Left ventricle myocardium superior (tissue), 1 donor: ENCODE measurements at places on chromosomes 16 and 17. TPM values are rescaled to one million over a fixed set of nuclear protein-coding genes. Genes with fewer than 3 reads are reported as not detected.
A peak's percentile ranks its signal among the peaks of the same experiment; 100 is the strongest.

CA7 gene
- total RNA-seq: not detected

CEP295NL gene
- 0.79 TPM for total RNA-seq

CPHXL2 gene
- not detected for total RNA-seq

TRIM65 gene
- 11.4 TPM for total RNA-seq

RGS9 gene
- 2.0 TPM for total RNA-seq

SPATA32 gene
- total RNA-seq: not detected

FA2H gene
- 0.50 TPM for total RNA-seq

SLC5A2 gene
- not detected for total RNA-seq

RHBDL3 gene
- total RNA-seq: 3.1 TPM

CA5A gene
- total RNA-seq: not detected

C17orf107 gene
- 0.64 TPM for total RNA-seq

KCNH4 gene
- total RNA-seq: 0.15 TPM

ST6GALNAC2 gene
- 5.1 TPM for total RNA-seq

GRCh38 chr16:2013527-2013926 is 3.9 kb upstream of the ZNF598 start:
- no peak for DNase-seq

DNA sequence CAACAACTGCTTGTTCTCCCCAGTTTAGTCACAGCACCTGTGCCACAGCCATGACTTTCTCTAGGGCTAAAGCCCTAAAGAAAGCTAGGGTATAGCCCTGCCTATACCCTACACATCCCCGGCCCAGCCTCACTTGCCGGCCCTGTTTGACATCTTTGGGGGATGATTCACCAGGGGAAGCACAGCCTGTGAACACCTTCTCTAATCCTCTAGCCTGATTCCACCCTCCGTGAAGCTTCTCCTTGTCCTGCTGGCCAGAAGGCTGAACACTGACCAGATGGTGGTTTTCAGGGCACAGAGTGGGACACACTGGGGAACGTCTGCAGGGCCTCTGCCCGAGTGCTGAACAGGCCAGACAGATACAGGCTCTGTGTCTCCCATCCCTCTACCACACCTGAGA is 6.0 kb downstream of the CLEC16A start:
- no peak for DNase-seq

GRCh38 chr16:84052071-84052622 is 9.6 kb upstream of the SLC38A8 start:
- DNase-seq: peak; percentile 63

DNA sequence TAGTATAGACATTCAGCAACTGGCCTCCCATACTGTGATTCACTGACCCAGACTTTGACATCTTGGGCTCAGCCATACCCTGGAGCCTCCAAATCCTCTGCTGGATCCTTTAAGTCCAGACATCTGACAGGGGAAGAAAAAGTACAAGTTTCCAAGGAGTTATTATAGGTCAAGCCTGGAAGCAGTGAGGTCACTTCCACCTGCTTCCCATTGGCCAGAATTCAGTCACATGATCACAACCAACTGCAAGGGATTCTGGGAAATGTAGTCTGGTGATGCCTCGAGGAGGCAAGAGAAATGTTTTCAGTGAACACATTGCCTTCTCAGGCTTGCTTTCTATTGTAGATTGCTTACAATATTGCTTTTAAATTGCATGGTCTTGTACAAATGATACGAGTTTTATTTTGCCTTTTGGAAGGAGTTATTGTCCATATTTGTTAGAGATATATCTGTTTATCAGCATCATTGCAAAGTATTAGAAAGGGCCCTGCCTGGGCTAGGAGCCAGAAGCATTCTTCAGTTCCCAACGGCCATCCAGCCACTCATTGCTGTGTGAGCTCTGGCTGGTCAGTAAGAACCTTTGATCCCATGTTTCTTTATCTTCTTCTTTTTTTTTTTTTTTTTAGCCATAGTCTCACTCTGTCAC is 696.9 kb downstream of the WWOX start:
- DNase-seq: no peak

DNA sequence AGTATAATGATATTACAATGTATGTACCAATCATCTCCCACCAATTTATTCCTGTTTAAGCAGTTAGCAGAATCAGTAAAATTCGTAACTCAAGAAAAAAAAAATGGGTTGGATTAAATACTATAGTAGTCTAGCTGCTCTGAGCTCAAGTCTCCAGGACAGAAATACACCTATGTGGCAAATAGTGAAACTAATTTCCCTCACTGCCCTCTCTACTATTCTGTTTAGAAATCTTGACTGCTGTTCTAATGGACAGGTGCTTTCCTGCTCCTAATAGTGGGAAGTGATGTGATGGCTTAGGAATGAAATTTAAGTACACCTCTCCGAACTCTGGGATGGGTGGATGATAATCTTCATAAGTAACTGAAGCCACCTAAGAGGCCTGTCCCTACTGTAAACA is 175.7 kb downstream of the KCNJ2 start:
- no peak for DNase-seq

DNA sequence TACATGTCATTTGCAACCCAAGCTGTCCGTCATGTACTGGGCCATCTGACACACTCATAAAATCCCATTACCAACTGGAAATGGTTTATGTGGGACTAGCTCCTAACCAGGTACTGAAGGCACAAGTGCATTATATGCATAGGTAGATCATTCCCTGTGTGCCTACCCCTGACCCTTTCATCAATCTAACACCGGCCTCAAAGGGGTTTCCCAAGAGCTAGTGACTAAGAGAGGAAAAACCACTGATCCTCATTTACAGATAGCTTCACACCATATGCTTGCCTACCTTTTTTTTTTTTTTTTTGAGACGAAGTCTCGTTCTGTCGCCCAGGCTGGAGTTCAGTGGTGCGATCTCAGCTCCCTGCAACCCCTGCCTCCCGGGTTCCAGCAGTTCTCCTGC is 449.8 kb downstream of the SLC39A11 start:
- no peak for DNase-seq

DNA sequence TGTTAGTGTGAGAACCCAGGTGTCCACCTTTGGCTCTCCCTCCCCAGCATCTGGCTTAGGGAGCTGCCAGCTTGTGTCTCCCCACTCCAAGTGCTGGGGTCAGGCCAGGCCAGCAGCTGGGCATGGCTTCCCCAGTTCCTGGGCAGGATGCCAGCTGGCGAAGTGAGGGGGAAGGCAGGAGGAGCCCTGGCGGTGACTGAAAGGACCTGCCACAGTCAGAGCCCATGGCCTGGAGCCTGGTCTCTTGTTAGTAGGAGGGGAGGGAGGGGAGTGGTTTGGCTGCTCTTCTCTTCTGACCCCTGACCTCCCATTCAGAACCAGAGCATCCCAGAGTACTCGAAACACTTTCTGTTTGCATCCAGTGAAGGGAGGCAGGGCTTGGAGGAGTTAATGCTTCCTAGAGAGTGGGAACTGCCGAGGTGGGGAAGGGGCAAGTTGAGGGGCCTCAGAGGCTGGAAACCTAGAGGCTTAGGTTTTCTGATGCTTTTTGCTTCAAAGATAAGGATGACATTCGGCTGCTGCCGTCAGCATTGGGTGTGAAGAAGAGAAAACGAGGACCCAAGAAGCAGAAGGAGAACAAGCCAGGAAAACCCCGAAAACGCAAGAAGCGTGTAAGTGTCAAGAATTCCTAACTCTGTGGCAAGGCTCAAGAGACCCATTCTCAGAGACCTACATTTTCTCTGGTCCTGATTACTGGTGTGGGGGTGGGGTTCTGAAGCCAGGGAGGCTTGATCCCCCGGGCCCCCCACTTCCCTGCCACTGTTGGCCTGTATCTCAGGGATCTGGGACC is 772 bp downstream of the CHD3 start:
- peak; percentile 99 for DNase-seq

DNA sequence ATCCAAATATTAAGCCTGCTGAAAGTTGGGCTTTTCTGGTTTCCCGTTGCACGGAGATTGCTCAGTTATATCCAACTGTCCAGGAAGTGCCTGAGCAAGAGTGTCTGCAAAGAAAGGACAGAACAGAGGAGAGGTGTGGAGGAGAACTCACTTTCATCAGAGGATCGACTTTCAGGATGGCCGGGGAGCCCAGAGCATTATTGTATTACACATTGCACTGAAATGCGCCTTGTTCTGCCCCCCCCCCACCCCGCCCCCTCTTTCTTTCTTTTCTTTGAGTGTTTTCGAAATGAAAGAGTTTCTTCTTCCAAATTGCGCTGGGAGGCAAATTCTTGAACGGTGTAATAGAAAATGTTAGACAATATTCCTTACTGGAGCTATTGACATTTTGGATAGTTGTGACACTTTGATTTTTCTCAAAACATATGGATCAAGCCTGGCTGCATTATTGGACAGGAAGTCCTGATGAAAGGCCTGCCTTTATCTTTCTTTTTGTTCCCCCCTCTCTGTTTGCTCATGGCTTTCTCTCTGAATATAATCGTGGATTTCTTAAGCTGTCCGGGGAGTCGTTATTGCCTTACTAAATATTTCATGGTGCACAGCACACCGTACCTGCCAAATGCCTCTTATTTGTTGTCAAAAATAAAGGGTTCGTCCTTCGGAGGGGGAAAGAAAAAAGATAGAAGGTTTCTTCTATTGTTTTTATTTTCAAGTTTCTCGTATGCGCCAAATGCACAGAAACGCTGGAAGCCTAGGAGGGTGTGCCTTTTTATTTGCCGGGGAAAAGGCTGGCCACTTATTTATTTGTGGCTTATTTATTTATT is 110.8 kb downstream of the IRX3 start:
- no peak for DNase-seq

DNA sequence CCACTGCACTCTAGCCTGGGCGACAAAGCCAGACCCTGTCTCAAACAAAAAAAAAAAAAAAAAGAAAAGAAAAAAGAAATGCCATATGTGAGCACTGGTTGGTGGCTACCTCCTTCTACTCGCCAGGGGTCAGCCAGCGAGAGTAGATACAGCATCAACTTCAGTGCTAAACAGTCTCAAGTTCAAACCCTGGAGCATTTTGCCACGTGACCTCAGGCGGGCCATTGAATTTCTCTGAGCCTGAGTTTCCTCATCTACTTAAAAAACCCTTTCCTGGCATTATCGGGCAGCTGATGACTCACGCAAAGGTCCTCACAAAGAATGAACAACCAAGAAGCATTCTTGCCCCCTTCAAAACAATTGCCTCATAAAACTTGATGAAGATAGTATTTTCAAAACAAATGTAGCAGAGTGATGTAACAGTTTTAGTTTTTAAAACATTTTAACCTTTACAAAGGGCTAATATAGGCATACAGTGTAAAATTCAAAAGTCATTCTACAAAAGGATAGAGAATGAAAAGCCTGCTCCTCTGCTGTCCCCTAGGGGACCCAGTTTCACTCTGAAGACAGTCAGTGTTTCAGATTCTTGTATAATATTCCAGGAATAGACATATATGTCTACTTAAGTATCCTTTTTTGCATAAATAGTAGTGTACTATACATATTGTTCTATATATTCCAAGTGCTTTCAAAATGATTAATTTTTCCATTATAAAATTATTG is 28.4 kb downstream of the DNAH2 start:
- no peak for DNase-seq

- DNase-seq: no peak
Observed at GRCh38 chr16:53084141-53084541, 29.4 kb downstream of the CHD9 start.

GRCh38 chr16:80437707-80438106 is 103.1 kb upstream of the DYNLRB2 start:
- DNase-seq: no peak

DNA sequence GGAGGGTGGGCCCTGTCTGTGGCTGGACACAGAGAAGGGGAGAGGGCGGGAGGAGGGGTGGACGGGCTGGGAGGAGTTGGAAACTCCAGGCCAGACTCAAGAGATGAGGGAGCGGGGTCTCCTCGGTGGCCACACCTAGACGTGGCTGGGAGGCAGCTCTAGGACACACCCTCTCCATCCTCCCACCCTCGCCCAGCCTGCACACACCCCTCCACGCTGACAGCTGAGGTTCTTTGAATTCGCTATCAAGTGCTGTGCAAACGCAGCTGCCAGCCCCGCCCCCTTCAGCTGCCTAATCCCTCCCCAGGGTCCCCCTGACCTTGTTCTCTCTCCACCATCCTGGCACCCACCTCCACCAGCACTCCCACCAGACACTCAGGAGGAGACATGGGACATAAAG is 48.7 kb downstream of the DNAH17 start:
- DNase-seq: no peak

- no peak for DNase-seq
Observed at GRCh38 chr17:13643180-13643579, 41.5 kb upstream of the HS3ST3A1 start.

GRCh38 chr16:66513111-66513723 is 36.7 kb downstream of the TK2 start:
- no peak for DNase-seq

DNA sequence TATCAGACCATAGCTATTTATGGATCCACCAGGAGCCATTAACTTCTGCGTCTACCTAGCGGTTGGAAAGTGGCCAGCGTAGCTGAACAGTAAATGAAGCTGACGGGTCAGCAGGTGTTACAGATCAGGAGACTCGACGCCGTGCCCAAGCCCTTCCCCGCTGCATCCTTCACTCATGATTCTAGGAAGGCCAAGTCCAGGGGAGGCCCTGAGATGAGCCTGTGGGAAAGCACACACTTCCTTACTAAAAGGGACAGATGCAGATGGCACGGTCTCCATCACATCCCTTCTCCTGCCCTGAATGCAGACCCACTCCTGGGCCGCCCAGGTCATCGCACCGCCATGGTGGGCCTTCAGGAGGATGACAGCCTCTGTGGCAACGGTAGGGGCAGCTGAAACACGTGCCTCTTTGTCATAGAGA is 67.7 kb upstream of the DNAH17 start:
- DNase-seq: no peak

DNA sequence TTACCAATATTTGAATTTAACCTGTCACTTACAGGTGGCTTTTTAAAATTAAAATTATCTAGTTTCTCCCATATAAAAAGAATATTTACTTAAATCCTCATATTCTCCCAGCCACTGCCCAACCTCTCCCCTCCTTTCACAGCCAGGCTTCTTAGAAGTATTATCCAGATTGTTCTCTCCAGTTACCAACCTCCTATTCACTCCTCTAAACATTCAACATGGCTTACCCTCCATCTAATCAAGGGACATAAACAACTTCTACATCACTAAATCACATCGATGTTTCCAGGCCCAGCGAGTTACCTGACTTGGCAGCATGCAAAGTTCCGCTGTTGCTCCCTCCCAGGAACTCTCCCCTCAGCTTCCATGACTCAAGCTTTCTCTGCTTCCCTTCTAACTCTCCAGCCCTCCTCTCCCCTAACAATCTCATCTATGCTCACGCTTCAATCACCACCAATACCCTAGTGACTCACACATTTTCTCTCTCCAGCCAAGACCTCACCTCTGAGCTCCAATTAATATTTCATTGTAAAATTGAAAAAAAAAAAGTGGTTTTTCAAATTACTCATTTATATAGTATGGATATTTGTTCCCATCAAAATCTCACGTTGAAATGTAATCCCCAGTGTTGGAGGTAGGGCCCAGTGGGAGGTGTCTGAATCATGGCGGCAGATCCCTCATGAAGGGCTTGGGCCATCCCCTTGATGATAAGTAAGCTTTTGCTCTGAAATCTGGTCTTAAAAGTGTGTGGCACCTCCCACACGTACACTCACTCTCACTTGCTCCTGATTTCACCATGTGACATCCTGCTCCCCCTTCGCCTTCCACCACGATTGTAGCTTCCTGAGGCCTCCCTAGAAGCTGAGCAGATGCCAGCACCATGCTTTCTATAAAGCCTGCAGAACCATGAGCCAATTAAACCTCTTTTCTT is 88.5 kb downstream of the HELZ start:
- no peak for DNase-seq
